ENCODE measurements at places on chromosomes 2 and 18. TPM values are rescaled to one million over a fixed set of nuclear protein-coding genes. Genes with fewer than 3 reads are reported as not detected.
A peak's percentile ranks its signal among the peaks of the same experiment; 100 is the strongest.

RALBP1 gene
- 51.0 TPM for total RNA-seq

LOXHD1 gene
- total RNA-seq = 0.48 TPM

RAB17 gene
- 3.5 TPM for total RNA-seq

GRCh38 chr2:109344270-109344805, 215.3 kb downstream of the SH3RF3 start:
- no peak for DNase-seq

- DNase-seq = peak; percentile 61
Measured at GRCh38 chr2:232318169-232318855, 60.2 kb upstream of the ALPP start.
